ENCODE measurements at places on chromosomes 3 and 15. TPM values are rescaled to one million over a fixed set of nuclear protein-coding genes. Genes with fewer than 3 reads are reported as not detected.

GPR149 gene
- not detected for total RNA-seq

DNA sequence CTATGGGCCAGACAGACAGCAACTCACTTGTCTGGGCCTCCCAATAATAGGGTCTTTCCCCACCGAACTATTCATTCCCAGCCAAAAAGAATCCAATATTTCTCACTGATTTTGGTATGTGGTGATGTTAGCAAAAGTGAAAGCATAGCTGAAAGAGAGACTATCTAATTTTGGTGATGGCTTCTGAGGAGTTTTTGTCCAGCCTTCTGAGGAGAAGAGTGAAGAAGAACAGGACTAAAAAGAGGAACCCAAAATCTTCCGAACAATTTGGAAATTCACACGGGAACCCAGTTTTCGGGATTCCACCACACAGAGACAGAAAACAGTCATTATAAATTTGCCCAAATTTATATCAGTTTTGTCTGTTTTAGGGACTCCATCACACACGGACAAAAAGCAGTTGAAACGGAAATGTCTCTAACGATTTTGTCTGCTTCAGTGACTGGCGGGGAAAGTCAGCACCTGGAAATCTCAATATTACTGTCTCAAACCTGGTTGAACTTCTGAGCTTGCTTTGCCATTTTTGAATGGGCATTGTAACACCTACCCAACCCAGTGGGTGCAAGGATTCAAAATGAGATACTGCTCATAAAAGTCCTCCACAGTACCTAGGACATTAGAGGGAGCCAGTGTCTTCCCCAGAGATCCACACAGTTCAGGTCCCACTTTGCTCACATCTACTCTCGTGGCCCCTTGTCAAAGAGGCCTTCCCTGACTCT, 9.1 kb downstream of the CD80 start:
- H3K4me3 ChIP-seq: no peak overlapping the region
- peaks cover 1% of the 10 kb centered on the region for H3K4me1 ChIP-seq
- no peak overlapping the region for H3K27ac ChIP-seq
- H3K36me3 ChIP-seq: no peaks in the 10 kb centered on the region
- no peaks in the 10 kb centered on the region for H3K27me3 ChIP-seq

- H3K27ac ChIP-seq: no peak overlapping the region
- H3K27me3 ChIP-seq: no peaks in the 10 kb centered on the region
- H3K4me1 ChIP-seq: no peaks in the 10 kb centered on the region
- H3K4me3 ChIP-seq: no peak overlapping the region
Observed at GRCh38 chr3:29329986-29330890, 49.4 kb downstream of the RBMS3 start.

DNA sequence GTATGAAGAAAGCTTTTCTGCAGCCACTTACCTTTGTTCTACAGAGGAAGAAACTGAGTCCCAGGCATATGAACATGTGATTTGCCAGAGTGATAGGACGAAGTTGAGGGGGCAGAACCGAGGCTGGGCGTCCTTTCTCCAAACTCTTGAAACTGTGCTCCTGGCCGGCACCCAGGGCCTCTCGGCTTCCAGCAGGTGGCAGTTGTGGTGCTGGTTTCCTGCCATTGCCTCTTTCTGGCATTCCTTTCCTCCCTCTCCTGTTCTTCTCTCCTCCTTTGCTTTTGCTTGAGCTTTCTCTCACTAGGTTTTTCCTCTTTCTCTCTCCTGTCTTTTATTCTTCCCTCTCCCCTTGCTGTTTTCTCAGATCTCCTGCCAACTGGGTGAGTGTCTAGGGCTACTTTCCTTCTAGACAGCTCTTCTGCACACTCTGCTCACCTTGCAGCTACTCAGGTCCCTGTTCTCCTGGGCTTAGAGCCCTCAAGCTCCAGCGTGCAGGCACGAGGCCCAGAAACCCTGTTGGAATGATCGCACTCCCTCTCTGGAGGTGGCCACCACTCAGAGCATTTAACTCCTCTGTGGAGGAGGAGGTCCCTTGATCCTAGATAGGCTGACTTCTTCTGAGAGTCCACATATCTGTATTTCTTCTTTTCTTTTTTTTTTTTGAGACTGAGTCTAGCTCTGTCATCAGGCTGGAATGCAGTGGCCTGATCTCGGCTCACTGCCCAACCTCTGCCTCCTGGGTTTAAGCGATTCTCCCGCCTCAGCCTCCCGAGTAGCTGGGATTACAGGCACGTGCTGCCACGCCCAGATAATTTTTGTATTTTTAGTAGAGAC, 26.2 kb downstream of the TRAK1 start:
- no peak overlapping the region for H3K27ac ChIP-seq
- peaks cover 13% of the 10 kb centered on the region for H3K4me1 ChIP-seq
- no peaks in the 10 kb centered on the region for H3K36me3 ChIP-seq
- no peak overlapping the region for H3K4me3 ChIP-seq

PP2D1 gene
- not detected for total RNA-seq

CFAP161 gene
- not detected for total RNA-seq

GRCh38 chr15:92886042-92886537, 14.0 kb upstream of the CHD2 start:
- peaks cover 70% of the 10 kb centered on the region for H3K36me3 ChIP-seq
- peaks cover 58% of the 10 kb centered on the region for H3K4me1 ChIP-seq
- no peaks in the 10 kb centered on the region for H3K27me3 ChIP-seq
- peak overlapping the region; percentile 72 for H3K27ac ChIP-seq

LSAMP gene
- not detected for total RNA-seq

All from activated T-helper 2 cell treated with anti-CD3 and anti-CD28 coated beads, Interferon-gamma antibody, Interleukin-2, Interleukin-4, amounts not matched to agents 10 μg/mL and 5 μg/mL and 100 μg/mL, durations not matched to agents 14 hours and 24 hours and 36 hours (primary cell).